ENCODE measurements at places on chromosomes 2 and 18. TPM values are rescaled to one million over a fixed set of nuclear protein-coding genes. Genes with fewer than 3 reads are reported as not detected.

DNA sequence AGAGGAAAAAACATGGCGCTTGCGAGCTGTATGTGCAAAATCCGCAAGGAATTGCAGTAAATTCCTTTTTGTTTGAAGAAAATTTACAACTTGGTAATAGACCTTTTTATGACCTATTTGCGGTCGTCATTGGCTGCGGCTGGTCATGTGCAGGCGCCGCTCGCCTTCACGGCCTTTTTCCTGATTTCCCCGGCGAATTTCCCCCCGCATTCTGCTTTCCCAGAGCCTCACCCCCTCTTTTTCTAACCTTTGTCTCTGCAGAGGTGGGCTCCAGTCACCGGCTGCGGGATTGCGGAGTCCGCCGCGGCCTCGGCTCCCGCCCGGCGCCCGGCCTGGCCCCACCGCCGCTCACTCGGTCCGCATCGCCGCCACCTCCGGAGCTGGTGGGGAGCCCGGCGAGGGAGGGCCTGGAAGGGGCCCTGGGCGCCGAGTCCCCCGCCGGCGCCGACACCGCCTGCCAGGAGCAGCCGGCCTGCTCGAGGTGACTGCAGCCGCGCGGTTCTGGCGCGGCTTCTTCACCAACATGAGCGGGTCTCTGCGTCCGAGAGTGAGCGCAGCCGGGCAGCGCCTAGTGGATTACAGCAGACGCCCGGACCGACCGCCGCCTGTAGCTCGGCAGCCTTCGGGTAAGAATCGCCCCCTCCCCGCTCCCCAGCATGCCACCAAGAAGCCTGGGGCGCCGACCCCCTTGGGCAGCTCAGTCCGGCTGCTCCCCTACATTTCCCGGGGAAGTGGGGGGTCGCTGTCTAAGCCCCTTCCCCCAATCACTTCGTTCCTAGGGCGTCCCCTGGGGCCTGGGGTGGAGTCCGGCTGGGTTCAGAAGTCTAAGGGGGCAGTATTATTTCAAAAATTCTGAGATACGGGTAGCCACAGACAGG lies 7.1 kb downstream of the HOXD8 start:
- H3K4me3 ChIP-seq = peak overlapping the region; percentile 90
- H3K36me3 ChIP-seq = peaks cover 3% of the 10 kb centered on the region
- H3K27me3 ChIP-seq = peaks cover 96% of the 10 kb centered on the region
- no peak for DNase-seq

DNA sequence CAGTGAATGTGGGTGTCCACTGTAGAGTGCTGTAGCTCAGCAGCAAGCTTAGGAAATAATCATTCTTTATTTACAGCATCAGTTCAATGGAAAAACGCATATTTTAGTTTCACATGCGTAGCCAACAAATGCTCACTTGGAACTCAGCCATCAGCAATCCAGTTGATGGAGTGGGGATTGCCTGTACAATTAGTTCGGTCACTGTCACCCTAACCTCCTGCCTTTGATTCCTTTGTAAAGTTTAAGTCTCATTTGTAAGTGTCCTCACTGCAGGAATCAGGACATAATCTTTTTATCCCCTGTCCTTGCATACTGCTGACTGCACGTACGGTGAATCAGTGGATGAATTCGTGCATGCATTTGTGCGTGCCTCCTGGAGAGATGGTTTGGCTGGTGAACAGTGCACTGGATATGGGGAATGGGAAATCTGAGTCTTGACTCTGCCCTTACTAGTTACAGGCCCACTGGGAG lies 55.9 kb downstream of the RAB31 start:
- H3K27ac ChIP-seq = no peak overlapping the region
- H3K27me3 ChIP-seq = no peaks in the 10 kb centered on the region
- no peak for DNase-seq
- H3K4me1 ChIP-seq = peaks cover 7% of the 10 kb centered on the region

GRCh38 chr2:191631754-191632153 lies 46.2 kb upstream of the NABP1 start:
- no peaks in the 10 kb centered on the region for H3K27me3 ChIP-seq
- no peak for DNase-seq
- peaks cover 5% of the 10 kb centered on the region for H3K4me1 ChIP-seq
- H3K27ac ChIP-seq = peak overlapping the region; percentile 15
- no peaks in the 10 kb centered on the region for H3K36me3 ChIP-seq

- H3K36me3 ChIP-seq = no peaks in the 10 kb centered on the region
- peak overlapping the region; percentile 7 for H3K27ac ChIP-seq
- peaks cover 24% of the 10 kb centered on the region for H3K27me3 ChIP-seq
- no peak overlapping the region for H3K4me3 ChIP-seq
- no peak for DNase-seq
These were observed 128.3 kb downstream of the AFF3 start for GRCh38 chr2:100013892-100014677.

- no peaks in the 10 kb centered on the region for H3K27me3 ChIP-seq
- peak overlapping the region; percentile 77 for H3K27ac ChIP-seq
- peak; percentile 85 for DNase-seq
- peaks cover 15% of the 10 kb centered on the region for H3K4me1 ChIP-seq
- H3K4me3 ChIP-seq = peak overlapping the region; percentile 41
These were observed 23.6 kb upstream of the HES6 start for GRCh38 chr2:238263204-238264071.

DNA sequence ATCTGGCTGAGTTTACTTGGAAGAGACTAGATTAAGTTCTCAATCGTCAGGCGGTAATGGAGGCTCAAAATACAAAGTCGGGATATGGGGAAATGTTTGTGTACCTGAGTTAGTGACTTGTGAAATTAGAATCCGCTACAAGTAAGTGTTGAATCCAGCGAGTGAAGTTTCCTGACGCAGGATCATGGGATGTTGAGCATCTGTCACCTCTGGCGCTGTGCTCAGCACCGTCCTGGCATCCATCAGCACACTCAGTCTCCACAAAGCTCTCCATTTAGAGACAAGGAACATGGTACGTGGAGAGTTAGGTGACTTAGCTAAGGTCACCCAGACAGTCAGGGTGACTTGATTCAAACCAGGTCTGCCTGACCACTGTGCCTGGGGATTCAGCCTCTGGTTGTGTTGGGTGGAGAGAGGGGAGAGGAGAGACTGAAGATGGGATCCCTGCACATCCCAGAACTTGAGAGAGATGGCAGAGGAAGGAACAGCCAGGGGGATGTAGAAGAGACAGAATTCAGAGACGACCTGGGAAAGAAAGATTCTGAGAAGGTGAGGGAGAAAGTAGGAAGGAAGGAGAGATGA lies 251.2 kb downstream of the ACKR3 start:
- H3K4me1 ChIP-seq = peaks cover 49% of the 10 kb centered on the region
- peaks cover 6% of the 10 kb centered on the region for H3K36me3 ChIP-seq
- peaks cover 9% of the 10 kb centered on the region for H3K27me3 ChIP-seq
- no peak overlapping the region for H3K27ac ChIP-seq
- DNase-seq = peak; percentile 34

DNA sequence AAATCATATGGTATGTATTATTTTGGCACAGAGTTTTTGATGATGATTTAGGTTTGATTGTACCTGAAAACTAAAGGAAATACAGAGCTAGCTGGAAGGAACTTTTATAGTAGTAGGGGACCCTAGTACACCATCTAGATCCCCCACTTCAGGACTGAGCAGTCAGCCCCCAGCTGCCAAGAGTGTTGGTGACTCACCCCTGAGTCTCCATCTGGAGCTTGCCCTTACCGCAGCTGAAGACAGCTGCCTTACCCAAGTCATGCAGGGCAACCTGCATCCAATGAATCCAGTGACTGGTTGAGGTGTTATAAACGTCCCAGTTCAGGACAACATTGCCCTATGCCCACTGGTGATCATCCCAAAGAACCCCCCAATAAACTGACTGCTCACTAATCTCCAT lies 15.3 kb downstream of the PMS1 start:
- H3K4me3 ChIP-seq = no peak overlapping the region
- no peaks in the 10 kb centered on the region for H3K4me1 ChIP-seq
- peak overlapping the region; percentile 61 for H3K27ac ChIP-seq
- H3K36me3 ChIP-seq = peaks cover 5% of the 10 kb centered on the region
- no peak for DNase-seq

Gene CGREF1
- 1.8 TPM for total RNA-seq

Gene MERTK
- total RNA-seq = 48.4 TPM

All from type B pancreatic cell (in vitro differentiated cells).